CD4-positive, alpha-beta T cell treated with Interleukin-12 subunit alpha and Interleukin-12 subunit beta, for 1 hour (primary cell): ENCODE measurements at places on chromosomes 16 and 17.

DNA sequence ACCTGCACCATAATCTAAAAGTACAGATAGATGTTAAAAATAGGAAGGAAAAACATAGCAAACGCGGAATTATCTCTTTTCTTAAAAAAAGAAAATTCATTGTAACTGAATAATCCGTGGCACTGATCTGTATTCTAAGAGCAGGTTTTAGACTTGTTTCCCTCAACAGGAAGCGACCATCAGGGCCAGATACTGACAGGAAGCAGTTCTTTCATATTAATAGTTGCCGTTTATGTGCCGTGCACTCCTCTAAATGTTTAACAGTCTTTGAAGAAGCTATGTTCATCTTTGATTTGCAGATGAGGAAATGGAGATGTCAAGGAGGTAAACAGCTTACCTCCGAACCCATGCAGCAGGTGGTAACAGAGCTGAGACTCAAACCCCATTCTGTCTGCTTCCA is 23.6 kb downstream of the DYNLRB2 start:
- no peak for DNase-seq

DNA sequence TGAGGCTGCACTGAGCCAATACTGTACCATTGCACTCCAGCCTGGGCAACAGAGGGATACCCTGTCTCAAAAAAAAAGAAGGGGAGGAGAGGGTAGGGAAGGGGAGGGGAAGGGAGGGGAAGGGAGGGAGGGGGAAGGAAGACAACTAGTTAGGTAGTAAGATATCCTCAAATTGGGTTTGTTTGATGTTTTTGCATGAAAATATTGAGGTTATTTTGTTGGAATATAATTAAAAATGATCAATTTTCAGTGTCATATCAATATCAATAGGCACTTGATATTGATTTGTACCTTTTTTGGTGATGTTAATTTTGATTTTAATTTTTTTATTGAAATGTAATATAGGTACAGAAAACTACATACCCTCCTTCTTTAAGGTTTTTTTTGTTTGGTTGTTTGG is 16.6 kb upstream of the PDP2 start:
- no peak for DNase-seq

GRCh38 chr17:83138820-83139219 is 59.4 kb downstream of the METRNL start:
- DNase-seq, result no peak

DNA sequence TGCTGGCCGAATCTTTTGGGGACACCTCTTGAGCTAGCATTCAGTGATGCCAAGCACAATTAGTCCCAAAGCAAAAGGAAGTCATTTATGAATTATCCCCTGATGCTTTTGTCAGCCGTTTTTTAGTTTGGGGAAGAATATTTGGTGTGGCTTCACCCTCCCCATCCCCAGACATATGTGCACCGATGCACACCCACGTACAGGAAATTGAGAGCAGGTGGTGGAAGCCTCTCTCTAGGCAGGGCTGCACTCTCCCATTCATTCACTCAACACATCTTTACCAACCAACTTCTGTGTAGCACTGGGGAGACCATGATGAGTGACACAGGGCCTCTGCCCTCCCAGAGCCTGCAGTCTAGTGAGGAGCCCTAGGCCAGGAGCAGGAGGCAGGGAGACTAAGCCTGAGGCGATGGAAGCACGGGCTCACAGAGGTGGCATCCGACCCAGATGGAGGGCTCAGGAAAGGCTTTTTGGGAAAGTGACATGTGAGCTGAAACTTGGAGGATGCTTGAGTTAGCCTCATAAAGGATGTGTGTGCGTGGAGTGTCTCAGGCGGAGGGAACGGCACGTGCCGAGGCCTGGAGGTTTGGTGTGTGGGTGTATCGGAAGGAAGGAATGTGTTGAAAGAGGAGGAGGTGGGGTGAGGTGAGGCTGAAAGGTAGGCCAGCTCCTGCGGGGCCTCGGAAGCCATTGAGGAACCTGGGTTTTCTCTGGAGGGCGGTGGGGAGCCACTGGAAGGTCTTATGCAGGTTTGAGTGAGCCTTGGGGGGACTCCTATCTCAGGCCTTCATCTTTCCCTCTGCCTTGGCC is 43.8 kb downstream of the PSME3IP1 start:
- DNase-seq, result no peak

- DNase-seq, result no peak
These were observed 658.9 kb downstream of the TOX3 start for GRCh38 chr16:51888016-51888415.

GRCh38 chr17:77848257-77848656 is 110.2 kb upstream of the TNRC6C start:
- DNase-seq, result no peak

DNA sequence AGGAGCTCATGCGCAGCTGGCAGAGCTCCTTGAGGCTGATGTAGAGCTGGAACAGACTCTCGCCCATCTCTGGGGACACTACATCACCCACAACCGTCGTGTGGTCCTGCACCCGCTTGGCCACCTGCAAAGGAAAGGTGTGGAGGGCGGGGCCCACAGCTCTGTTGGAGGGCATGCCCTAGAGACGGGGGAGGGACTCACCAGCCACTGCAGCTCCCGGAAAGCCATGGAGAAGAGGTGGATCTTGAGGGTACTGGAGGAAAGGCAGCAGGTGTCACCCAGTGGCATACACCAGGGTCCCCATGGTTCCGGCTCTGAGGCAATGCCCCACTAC is 8.6 kb downstream of the UNC13D start:
- no peak for DNase-seq

DNA sequence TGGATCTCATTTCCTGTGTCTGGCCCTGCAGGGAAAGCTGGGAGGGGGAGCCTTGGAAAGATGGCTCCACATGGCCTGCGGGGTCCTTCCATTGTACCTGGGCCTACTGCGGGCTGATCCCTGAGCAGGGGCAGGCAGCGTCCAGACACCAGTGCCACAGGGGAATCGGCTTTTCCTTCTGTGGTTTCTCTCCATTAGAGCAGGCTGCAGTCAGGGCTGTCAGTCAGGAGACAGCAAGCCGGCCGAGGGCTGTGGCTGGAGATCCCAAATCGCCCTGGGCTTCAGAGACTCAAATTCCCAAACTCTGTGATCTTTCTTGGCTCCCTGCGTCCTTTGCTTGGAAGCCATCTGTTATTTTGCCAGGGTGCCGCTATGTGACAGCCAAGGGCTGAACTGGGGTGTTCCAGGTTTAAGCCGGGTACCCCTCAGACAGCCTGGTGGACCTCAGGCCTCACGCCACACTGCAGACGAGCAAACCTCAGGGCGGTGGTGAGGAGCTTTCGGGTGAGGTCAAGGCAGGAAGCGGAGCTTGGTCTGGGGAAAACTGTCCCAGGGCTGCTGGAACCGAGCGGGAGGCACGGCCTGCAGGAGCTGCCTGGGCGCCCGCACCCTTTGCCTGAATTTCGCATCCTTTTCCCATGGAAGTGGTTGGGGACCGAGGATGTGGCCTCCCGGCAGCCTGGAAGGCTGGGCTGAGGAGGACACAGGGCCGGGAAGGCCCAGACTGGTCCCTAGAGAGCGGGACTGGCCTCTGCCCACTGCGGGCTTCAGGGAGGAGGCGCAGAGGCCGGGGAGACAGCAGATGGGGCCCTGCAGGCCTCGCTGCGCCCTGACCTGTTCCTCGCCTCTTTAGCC is 1.5 kb upstream of the CPNE7 start:
- no peak for DNase-seq

GRCh38 chr17:80991645-80992076 is at the start of gene CHMP6:
CHMP6 (plus strand) TSS chr17:80991841; CDS start chr17:80991919, 78 bp downstream.
- DNase-seq, result peak; percentile 82

GRCh38 chr16:9116141-9116540 is 24.7 kb downstream of the HAPSTR1 start:
- DNase-seq, result no peak

DNA sequence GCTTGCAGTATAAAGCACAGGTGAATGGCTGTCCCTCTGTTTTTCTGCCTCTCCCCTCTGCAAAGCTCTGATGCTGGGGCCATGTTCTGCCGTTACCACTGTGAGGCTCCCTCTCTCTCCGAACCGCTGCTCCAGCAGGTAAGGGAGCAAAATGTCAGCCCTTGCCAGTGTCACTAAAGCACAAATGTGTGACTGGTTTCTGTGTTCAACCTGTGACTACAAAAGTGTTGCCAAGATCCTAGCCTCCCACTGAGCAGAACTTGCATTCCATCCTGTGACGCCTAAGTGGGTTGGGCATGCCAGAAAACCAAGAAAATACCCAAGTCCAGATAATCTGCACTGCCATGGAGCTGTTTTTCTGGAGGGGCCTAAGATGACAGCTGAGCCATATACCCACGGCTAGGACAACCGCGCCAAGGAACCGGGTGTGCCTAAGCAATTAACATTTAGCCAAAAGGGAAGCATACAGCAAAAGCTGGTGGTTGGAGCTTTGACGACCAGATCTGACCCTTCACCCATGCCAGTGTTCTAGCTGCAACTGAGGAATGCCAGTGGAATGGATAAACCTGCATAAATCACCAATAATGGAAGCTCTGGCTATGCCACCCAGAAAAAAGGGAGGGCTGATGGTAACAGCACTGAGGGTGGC is 35.0 kb downstream of the PSME3IP1 start:
- no peak for DNase-seq

DNA sequence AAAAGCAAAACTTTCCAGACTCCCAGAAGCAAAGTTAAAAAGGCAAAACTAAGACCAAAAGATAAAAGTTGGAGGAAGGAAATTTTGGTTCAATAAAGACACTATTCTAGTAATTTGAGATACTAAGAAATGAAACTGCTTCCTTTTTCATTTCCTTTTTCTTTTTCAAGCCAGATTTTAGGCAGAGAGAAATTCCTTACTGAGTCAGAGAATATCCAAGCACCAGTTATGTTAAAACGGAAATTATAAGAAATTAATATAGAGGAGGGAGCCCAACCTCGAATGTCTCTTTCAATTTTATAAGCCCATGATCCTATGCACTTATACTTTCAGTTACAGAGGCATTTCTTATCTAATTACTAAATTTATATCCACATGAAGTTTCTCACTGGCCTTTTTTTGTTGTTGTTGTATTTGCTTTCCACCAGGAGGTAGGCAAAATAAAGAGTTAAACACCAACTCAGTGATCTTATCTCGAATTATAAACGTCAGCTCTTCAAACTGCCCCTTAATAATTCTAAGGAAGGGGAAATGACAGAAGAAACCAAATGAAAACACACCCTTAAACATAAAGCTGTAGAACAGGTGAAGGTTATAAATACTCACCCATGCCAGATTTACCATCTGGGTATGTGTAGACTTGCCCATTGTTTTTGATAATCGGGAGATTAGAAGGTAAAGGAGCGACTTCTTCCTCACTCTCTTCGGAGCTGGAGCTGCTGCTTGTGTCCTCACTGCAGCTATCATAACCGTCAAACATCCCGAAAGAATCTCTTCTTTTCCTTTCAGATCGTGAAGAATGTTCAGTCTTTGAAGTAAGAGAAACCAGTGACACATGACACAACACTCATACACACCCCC is 35.2 kb downstream of the MBTD1 start:
- DNase-seq, result no peak

DNA sequence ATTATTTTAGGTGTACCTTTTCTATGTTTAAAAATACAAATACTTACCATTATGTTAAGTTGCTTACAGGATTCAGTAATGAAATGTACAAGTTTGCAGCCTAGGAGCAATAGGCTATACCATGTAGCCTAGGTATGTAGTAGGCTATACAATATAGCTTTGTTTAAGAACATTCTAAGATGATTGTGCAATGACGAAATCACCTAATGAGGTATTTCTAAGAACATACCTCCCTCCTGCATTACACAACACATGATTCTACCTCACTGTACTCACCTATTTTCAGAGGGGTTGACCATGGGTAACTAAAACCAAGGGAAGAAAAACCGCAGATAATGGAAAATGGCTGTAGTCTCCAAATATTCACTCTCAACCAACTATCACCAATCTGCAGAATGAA is 35.3 kb upstream of the TBC1D3K start:
- DNase-seq, result no peak

- DNase-seq, result peak; percentile 18
These were observed 941 bp upstream of the MRPS34 start for GRCh38 chr16:1773703-1774447.

GRCh38 chr16:62711797-62712196 is 675.6 kb upstream of the CDH8 start:
- no peak for DNase-seq

DNA sequence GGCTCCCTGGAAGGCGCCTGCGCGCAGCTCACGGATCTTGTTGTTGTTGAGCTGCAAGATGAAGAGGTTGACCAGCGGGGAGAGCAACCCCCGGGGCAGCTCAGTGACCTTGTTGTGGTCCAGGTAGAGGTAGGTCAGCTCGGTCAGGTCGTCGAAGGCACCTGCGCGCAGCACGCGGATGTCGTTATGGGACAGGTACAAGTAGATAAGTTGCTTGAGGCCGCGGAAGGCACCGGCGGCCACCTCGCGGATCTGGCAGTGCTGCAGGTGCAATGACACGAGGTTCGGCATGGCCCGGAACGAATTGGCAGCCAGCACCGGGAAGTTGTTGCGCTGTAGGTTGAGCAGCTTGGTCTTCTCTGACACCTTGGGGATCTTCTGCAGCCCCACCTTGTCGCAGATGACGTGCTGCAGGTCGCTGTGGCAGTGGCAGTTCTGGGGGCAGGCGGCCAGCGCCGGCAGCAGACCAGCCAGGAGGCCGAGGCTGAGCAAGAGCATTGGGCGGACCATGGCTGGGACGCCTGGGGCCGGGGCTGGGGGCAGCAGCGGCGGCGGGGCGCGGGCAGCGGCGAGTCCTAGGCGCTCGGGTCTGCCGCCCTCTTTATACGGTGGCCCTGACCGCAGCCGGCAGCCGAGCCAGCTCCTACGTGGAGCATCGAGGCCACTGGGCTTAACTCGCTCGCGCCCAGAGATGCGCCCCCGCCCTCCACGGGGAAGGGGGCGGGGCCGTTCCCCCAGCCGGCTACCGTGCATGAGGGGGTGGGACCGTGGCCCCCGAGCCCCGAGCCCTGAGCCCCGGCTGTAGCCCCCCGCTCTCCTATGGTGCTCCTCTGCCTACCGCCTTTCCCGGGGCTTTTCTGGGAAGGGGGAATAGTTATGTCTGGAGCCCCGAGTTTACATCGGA is at the start of gene CHAD:
Gene CHAD, minus strand, starts transcription at position 577 of the 904 bp plus-strand sequence. Its CDS starts 67 bp downstream, at position 510.
- DNase-seq, result no peak

DNA sequence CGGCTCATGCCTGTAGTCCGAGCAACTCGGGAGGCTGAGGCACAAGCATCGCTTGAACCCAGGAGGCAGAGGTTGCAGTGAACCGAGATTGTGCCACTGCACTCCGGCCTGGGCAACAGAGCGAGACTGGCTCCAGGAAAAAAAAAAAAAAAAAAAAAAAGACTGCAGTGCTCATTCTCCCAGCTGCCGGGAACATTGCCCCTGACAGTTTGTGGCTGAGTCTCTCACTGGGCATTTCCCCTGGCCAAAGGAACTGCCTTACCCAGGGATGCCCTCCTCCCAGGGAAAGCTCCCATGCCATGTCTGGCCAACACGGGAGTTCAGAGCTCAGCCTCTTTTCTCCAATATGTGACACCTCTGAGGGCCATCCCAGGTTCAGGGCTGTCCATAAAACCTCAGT is 21.3 kb upstream of the USP10 start:
- no peak for DNase-seq

- DNase-seq, result no peak
These were observed 54.0 kb downstream of the ERN1 start for GRCh38 chr17:64075913-64076312.
